ENCODE measurements at places on chromosomes 12 and 14.

DNA sequence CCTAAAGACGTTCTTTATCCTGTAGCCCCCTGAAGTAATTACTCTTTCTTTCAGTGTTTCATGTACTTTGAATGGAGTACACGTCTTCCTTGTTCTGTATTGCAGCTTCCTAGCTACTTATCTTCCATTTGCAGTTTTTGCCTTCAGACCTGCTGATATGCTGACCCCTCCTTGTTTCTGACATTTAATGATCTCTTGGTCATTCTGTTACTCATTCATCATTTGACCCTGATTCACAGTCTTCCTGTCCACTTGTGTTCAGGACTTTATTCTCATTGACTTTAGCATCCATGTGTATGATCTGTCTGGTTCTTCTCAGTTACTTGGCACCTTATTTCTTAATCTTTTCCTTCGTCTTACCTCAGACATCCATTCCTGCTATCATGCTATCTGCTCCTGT is 22.2 kb downstream of the CPSF2 start:
- DNase-seq = no peak

- no peak for DNase-seq
Observed at GRCh38 chr14:100263141-100263540, 24.2 kb downstream of the YY1 start.

- peak; percentile 30 for DNase-seq
Observed at GRCh38 chr12:93571925-93572711, at the start of gene SOCS2. Gene SOCS2, plus strand, starts transcription at chr12:93572675. Its CDS starts 223 bp downstream, at chr12:93572898.

GRCh38 chr12:49868952-49869815 is 26.3 kb upstream of the BCDIN3D start:
- peak; percentile 65 for DNase-seq

- no peak for DNase-seq
Observed at GRCh38 chr12:50397117-50397650, 775 bp upstream of the FAM186A start.

GRCh38 chr14:68932686-68933085 is 46.4 kb downstream of the ACTN1 start:
- DNase-seq = no peak

GRCh38 chr14:29035134-29035533 is 268.5 kb downstream of the FOXG1 start:
- DNase-seq = no peak

- DNase-seq = no peak
Observed at GRCh38 chr14:64983439-64984310, 3.0 kb upstream of the FNTB start.

DNA sequence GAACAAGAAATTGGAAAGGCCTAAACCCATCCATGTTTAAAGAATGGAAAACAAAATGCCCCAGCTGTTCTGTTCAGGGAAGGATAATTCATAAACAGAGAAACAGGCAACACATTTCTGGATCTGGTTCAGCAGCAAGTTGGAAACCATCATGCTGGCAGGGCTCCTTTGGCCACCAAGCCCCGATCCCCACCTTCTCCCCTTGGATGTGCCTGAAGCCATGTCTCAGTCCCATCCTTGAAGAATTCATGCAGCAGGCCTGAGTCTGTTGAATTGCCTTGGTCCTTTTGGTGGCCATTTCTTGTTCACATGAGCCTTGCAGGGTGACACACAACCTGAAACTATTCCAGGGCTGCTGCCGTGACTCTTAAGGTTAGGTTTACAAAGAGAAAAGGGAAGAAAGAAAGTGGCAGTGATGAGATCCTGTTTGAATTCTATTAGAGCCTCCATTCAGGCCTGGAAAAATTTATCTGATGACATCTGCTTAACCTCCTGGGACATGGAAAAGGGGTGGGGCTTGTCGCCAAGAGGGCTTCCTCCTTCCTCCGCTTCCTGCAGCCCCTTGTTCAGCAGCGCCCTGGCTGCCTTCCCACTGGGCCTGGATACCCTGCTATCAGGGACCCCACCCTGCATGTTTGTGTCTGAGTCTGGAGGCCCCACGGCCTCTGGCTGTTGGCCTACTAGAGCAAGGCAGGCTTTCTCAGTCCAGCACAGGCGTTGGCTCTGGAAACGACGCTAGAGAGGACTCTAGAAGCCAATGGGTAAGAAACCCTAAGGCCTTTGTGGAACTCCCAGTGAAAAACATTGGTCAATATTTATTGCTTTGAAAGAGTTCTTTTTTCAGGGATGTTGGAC is 341.9 kb downstream of the C12orf75 start:
- DNase-seq = no peak

DNA sequence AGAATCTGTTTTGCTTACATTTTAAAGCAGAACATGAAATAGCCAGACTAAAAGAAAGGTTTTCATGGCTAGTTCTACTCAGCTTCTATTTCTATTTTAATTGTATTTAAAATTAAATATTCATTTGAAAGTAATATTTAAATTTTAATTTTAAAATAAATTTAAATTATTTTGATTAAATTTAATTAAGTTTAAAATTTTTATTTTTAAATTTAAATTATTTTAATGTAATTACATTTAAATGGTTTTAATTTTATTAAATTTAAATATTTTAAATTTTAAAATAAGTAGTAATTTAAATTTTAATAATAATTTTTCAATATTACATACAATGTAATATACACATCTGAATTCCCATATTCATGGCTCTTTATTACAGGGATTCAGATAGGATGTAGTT is 17.3 kb upstream of the KCNK10 start:
- no peak for DNase-seq

DNA sequence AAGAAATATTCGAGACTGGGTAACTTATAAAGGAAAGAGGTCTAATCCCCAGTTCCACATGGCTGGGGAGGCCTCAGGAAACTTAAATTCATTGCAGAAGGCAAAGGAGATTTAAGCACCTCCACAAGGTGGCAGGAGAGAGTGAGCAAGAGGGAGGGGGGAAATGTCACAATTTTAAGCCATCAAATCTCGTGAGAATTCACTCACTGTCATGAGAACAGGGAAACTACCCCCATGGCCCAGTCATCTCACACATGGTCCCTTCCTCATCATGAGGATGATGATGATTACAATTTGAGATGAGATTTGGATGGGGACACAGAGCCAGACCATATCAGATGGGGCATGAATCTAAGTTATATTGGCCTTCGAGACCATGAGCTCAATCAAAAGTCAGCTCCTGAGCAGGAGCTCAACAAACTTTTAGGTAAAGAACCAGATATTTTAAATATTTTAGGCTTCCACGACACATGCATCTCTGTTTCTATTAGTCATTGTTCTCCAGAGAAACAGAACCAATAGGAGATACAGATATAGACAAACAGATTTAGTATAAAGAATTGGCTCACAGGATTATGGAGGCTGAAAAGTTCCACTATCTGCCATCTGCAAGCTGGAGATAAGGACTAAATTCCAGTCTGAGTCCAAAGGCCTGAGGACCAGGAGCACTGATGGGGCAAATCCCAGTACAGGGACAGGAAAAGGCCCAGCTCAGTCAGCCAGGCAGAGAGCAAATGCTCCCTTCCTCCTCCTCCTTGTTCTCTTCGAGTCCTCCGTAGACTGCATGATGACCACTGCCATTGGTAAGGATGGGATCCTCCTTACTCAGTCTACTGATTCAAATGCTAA is 24.9 kb downstream of the DGLUCY start:
- DNase-seq = no peak

- no peak for DNase-seq
Observed at GRCh38 chr12:101552277-101552676, 42.5 kb upstream of the MYBPC1 start.

DNA sequence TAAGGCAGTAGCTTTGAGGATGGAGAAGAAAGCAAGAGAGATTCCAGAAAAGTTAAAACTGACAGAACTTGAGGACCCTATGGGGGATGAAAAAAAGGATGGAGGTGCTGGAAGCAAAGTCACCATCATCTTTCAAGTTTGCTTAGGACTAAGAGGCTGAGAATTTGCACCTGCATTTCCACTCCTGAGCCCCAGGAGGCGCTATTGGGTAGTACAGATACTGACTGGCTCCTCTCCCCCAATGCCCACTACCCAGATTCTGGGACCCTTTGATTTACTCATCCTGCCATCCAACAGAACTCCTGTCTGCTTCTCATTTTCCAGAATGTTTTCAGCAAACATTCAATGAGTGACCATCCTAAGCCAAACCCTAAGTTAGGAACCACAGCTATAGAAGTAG is 34.0 kb upstream of the CMKLR1 start:
- no peak for DNase-seq

- no peak for DNase-seq
Observed at GRCh38 chr14:96393071-96393691, 1.3 kb downstream of the AK7 start.

DNA sequence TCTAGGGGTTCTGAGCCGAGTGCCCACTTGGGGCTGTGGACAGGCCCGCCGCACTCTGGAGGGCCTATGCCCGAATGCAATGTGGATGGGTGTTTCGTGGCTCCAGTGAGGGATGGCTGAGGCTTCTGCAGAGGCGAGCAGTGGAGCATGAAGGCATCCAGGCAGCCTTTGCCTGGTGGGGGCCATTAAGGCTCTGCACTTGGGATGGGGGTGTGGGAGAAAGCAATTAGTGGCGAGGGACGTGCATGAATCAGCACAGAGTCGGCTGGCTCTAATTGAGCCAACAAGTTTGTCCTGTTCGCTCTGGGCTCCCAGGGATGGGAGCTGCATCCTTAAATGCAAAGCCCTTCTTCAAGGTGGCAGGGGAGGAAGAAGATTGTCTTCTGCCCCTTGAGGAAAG is 346.9 kb upstream of the FKBP4 start:
- no peak for DNase-seq

DNA sequence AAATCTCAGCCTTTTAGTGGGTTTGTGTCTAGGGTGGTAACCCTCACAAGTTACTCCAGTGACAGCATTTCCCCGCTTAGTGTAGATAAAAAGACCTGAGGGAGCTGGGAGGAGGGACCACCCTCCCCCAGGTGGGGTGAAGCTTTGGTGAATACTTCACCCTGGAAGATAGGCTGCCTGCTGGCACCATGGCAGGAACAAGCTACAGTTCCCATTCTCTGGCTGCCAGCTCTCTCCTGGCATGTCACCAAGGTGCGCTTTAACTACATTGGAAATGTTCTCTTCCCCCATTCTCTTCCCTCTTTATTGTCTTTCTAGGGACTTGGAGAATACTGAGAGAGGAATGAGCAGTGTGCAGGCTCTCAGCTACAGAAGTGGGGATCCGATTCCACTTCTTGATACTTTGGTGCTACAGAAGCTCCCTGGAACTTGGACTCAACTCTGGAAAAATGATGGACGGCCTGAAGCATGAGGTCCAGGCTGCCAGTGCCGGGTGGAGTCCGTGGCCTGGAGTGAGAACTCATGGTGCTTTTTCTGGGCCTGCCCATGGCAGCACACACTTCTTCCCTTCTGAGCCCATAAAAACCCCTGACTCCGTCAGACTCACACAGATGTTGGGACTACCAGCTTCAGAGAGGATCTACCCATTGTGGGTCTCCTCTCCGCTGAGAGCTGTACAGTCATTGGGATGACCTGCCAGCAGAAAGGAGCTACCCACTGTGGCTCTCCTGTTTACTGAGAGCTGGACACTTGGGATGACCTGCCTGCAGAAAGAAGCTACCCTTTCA is 198.0 kb downstream of the ADGRD1 start:
- DNase-seq = no peak
